Activated CD4-positive, alpha-beta T cell treated with anti-CD3 and anti-CD28 coated beads, Interleukin-2, amount 50 U/mL, for 48 hours (primary cell): ENCODE measurements at places on chromosomes 1 and 21.

DNA sequence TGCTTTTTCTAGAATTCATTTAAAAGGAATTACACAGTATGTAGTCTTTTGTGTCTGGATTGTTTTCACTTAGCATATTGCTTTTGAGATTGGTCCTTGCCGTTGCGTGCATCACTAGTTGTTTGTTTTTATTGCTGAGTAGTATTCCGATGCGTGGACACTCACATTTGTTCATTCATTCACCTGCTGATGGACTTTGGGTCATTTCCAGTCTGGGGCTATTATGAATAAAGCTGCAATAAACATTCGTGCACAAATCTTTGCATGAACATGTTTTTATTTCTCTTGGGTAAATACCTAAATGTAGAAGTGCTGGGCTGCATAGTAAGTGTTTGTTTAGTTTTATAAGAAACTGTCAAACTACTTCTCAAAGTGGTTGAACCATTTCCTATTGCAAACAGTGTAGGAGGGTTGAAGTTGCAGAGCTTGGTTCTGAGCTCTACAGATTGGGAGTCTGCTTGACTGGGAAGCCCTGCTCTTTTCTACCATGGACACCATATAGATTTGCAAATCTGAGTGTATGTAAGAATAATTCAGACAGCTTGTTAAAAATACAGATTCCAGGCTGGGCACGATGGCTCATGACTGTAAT, 404.7 kb upstream of the PROX1 start:
- no peak for DNase-seq

- no peak for DNase-seq
Observed at GRCh38 chr1:91151702-91152101, 129.9 kb upstream of the ZNF644 start.

GRCh38 chr1:167791281-167792187, 69.8 kb downstream of the MPZL1 start:
- no peak for DNase-seq

DNA sequence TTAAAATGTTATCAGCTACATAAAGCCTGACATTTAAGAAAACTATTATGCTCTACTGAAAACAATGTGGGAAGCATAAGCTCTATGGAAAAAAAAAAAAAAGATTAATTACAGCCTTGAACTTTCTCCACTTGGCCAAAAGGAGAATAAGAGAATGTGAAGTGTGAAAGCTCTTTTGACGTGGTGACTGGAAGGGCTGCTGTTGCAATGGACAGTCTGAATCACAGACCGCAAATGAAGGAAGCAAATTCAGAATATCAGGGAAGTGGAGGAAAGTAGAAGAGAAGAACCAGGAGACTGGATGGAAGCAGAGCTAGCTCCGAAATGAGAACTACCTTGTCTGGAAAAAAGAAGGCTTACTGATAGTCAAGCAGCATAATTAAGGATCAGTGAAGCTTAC, 106.8 kb downstream of the AK5 start:
- no peak for DNase-seq

DNA sequence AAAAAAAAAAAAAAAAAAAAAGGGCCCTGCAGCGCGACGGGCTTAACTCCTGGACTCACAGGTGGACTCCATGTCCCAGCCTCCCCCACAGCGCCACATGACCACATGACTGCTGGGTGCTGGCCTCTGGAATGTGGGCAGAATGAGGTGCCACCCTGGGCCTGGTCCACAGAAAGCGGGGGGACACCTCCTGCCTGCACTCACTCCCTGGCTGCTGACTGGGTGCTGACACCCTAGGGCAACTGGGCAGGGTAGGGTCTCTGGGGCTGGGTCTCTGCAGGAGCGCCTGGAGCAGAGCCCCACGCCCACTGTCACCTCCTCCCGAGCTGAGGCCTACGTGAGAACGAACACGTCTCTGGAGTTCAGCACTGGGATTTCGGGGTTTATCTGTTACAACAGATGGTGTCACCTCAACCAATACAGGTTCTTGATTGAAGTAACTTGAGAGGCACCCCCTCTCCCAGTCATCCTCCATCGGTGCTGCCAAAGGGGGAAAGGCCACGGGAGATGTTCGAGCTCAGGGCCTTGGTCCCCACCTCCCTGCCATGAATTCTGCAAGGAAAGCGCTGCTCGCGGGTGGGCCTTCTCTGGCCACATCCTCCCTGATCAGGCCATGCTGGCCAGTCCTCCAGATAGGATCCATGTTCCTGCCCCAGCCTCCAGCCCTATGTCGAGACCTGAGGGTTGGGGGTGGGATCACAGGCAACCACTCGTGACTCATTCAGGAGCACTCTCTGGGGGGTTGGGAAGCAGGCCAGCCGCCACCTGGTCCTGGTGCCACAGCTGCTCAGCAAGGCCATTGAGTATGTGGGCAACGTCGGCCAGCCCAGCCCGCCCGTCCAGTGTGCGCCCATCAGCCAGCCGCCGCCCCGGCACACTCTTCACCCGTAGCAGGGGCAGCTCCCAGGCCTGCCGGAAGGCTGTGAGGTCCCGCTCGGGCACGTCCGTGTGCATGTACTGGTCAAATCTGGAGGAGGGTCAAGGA, 5.4 kb downstream of the CPLANE2 start:
- no peak for DNase-seq

GRCh38 chr1:6912518-6912917, 127.3 kb downstream of the CAMTA1 start:
- no peak for DNase-seq

DNA sequence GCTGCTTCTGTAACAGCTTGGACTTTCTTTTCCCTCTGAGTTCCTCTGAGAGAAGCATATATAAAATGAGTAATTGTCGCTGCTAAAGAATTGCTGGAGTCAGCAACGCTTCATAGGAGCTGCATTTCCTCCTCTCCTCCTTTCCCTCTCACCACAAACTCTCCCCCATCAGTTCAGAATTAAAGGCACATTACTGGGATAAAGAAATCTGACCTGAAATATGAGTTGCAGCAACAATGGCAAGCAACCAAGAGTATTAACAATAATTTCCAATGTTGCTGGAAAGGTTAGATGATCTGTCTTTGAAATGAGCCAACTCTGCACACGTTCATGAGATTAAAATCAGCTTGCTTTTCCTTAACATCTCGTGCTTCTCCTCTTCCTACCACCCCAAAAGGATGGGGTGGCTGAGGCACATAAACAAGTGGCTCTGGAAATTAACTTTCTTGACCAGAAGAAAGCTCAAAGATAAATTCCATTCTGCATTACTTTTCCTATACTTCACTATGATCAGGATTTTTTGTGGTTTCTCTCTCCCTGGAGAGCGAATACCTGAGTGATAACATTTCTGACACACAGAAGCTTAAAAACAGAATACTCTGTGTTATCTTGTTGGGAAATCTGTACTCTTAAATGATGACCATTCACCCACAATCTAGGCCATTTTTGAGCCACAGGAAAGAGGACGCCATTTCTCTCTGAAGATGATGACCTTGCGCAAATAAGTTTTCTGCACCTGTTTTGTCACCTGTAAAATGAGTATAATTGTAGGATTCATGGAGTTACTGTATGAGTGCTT, 90.2 kb downstream of the TGFBR3 start:
- no peak for DNase-seq

DNA sequence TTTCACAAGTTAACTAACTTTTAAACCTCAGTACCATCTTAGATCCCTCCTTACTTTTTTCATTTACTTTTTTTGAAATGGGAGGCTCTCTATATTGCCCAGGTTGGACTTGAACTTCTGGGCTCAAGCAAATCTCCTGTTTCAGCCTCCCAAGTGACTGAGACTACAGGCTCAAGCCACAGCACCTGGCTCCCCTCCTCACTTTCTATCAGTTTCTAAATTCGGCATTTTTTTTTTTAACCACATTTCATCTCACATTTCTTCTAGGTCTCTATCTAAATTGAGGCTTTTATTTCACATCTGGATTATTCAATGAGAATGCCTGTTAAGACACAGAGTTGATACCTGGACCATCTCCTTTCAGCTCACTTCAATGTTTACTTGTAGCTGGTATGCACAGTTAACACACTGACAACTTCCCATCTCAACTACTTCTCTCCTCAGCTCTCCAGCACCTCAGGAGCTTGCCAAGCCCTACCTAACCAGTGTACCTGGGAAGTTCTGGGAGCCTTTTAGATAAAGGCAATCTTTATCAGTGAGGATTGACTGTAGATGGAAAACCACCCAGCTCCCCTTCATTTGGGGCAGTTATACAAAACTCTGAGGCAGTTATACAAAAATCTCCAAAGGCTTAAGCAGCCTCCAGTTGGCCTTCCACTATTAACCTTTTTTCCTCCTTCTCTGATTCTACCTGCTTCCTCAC, 3.4 kb downstream of the USP33 start:
- no peak for DNase-seq

- no peak for DNase-seq
Observed at GRCh38 chr1:50421366-50421748, 1.9 kb downstream of the DMRTA2 start.

DNA sequence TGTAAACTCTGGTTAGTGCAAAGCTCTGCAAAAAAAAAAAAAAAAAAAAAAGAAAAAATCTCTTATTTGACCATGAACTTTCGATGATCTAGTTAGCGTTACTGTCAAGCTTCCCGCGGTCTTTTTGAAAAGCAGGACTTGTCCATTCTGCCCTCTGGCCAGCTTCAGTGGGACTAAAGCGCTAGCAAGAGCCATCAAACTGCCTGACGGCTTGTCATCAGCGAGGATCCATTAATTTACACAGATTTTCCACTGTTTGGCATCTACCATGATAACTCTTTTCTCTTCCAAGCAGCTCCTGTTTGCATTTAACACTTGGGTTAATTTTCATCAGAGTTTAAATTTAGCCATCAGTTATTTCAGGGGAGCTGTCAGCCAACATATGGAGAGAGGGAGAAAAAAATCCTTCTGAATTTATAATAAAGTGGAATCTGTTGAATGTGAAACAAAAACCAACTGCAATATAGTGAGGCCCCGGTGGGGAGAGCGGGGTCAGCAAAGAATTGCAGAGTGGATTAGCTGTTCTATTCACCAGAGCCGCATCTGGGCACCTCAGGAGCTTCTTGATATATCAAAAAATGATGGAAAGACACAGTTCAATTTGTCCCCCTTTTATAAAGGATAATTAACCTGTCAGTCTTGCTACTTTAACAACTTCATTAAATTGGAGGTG, 298.2 kb downstream of the SPATA17 start:
- DNase-seq, result no peak

- no peak for DNase-seq
Observed at GRCh38 chr21:14236180-14236579, 20.2 kb downstream of the RBM11 start.

- no peak for DNase-seq
Observed at GRCh38 chr1:5343256-5344020, 648.8 kb downstream of the NPHP4 start.

DNA sequence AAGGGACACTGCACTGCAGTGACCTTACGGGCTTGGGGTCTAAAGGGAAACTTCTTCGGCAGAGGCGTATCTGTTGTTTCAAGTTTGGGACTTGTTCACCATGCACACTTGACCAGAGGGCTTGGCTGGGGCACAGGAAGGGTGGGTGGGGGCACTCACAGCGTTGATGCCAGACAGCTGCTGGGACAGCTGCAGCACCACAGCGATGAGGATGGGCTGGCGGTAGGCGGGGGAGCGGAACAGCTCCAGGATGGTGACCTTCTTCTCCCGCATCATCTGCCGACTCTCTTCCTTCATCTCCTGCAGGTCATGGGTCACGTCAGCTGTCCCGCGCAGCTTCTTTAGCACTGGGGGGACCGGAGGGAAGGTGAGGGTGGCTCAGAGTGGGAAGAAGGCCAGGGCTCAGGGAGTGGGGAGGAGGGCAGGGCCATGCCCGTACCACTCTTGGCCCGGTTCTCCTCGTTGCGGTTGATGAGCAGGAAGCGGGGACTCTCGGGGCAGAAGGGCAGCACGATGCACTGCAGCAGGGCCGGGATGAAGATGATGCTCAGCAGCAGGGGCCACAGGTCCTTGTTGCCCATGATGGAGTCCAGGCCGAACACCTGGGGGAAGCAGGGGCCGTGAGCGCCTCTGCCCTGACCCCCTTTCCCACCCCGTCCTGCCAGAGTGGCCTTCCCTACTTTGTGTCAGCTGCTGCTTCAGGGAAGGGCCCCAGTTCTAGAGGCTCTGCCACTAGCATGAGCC, 29.1 kb downstream of the SLC2A1 start:
- no peak for DNase-seq

GRCh38 chr1:84985365-84985764, 11.5 kb downstream of the MCOLN2 start:
- no peak for DNase-seq

DNA sequence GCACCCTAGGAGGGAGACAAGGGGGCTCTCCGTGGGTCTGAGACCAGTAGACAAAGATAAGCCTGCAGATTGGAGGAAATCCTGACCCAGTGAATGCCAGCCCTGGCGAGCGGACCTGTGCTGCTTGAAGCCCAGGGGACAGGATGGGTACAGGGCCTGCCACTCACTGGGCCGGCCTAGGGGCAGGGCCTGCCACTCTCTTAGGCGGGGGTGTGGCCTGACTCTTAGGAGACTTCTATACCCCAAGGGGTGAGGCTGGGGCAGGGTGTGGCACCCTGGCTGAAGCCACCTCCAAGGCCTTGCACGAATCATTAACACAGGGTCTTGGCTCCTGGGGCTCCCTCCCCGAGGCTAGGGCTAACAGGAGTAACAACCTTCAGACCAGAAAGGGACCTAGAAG, 30.7 kb downstream of the TRIM62 start:
- DNase-seq, result no peak

GRCh38 chr1:62311473-62311943, 7.7 kb downstream of the KANK4 start:
- no peak for DNase-seq

DNA sequence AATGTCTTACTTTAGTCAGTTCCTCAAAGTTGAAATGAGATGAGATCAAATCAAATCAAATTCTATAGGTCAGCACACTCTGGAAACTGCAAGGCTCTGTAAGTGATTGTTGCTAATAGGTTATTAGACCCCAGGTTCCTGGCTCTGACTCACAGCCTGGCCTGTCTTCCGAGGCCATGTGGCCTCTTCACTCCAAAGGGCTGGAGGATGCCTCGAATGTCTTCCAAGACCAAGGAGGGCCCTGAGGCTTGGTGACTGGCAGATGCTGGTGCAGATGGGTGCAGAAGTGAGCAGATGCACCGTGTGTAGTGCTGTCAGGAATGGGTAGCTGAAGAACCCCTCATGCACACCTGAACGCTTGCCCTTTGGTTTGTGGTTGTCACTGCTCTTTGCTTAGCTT, 113.4 kb downstream of the MAB21L3 start:
- no peak for DNase-seq

- DNase-seq, result no peak
Observed at GRCh38 chr1:150243003-150243402, 7.1 kb upstream of the ANP32E start.

- DNase-seq, result no peak
Observed at GRCh38 chr1:47834326-47834725, 162.9 kb downstream of the TRABD2B start.

GRCh38 chr1:197884173-197884572, 18.3 kb upstream of the C1orf53 start:
- DNase-seq, result no peak

GRCh38 chr1:63738772-63739171, 35.0 kb upstream of the ROR1 start:
- no peak for DNase-seq
